Spleen (tissue), 13 donors: ENCODE measurements at places on chromosomes 7 and 10. TPM values are rescaled to one million over a fixed set of nuclear protein-coding genes. Genes with fewer than 3 reads are reported as not detected.

GIMAP6 gene
- total RNA-seq, result 75.5 TPM

PNLIPRP1 gene
- total RNA-seq, result not detected

HOXA1 gene
- 1.7 TPM for total RNA-seq

PHKG1 gene
- 1.2 TPM for total RNA-seq

NEUROG3 gene
- total RNA-seq, result not detected

NPFFR1 gene
- 0.17 TPM for total RNA-seq

SORBS1 gene
- 23.0 TPM for total RNA-seq

CDHR3 gene
- 0.79 TPM for total RNA-seq

FOXI2 gene
- 0.37 TPM for total RNA-seq

EMX2 gene
- total RNA-seq, result not detected

MMP21 gene
- 0.49 TPM for total RNA-seq

ARID5B gene
- 55.7 TPM for total RNA-seq
